ENCODE measurements at places on chromosomes 5 and 9.

GRCh38 chr5:1255081-1255561 is 29.9 kb downstream of the SLC6A18 start:
- no peak for DNase-seq

DNA sequence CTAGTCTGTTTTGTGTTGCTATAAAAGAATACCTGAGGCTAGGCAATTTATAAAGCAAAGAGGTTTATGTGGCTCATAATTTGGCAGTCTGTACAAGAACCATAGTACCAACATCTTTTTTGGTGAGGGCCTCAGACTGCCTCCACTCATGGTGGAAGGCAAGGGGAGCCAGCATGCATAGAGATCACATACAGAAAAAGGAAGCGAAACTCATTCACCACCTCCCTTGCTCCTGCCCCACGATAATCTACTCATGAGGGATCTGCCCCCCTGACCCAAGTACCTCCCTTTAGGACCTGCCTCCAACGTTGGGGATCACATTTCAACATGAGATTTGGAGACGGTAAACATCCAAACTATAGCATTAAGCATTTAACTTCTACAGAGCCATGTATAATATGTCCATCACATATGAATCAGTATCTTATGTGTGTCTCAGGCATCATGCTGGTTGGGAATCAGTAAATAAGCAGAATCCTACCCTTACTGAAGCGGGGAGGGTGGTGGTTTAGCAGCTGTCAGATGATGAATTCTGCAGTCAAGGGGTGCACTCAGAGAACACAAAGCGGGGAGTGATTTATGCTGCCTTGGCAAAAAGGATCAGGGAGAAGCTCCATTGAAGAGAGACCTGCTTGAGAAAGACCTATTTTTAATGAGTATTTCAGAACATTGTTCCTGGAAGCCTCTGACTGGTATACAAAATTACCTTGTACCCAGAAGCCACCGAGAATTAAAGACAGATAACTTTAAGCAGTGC is 34.8 kb downstream of the HMGXB3 start:
- no peak for DNase-seq

GRCh38 chr5:57055731-57056130 is 103.8 kb upstream of the MIER3 start:
- no peak for DNase-seq

DNA sequence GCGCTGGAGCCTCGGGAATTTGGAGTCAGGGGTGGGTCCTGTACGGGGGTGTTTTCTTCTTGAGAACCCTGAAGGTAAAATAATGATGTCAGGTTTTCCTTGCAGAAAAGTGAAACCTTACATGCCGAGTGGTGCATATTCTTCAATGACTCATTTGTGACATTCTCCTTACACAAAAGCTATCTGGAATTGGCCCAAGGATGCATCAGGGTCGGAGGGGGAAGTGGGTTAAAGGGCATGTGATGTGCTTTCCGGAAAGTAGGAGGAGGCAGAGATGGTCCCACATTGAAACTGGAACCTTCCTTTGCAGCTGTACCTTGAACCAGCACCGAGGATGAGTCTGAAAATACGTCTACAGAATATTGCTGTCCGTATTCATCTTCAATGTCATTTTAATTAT is 411.2 kb upstream of the IRX4 start:
- no peak for DNase-seq

DNA sequence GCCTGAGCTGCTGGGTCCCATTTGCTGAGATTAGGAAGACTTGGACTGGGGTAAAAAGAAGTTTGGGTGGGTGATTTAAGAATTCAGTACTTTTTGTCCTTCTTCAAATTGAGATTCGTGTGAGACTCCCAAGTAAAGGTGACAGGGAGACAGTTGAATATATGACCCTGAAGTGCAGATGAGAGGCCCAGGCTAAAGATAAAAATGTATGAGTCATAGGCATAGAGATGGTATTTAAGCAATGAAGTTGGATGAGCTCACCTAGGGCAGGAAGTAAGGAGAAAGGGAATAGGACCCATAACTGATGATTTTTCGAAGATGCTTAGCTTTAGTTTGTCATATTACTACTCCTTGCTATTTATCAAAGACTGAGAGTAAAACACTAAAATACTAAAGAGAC is 255.9 kb upstream of the ADRA1B start:
- no peak for DNase-seq

DNA sequence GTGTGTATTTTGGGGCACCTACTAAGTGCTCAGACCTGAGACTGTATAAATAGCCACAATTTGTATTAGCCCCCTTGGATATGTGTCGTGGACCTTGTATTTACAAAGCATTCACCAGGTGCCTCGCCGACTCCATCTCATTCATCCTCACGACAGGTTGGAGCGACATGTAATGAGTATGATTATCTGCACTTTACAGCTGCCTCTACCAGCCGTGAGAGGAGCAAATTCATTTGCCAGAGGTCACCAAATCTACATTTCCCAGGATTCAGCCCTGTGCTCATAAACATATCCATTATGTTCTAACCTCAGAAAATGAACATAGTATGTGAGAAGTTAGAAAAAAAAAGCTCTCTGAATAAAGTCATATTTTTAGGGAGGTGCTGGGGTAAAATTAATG is 167.4 kb downstream of the ZDHHC21 start:
- no peak for DNase-seq

DNA sequence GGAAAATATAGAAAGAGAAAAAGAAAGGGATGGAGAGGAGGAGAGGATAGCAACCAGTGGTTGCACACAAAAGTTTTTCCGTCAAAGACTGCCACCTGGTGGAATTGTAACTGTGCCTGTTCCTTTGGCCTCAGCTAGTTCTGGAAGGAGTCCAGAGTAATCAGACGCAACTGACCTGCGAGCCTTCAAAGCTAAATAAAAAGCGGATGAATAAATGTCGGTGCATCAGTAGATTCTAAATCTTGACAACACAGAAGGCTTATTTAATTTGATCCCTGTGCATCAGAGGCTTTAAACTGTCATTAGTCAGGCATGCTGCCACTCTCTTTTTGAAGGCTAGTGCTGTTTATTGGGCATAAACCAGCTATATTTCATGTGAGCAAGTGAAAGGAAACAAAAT is 132.9 kb upstream of the ACO1 start:
- peak; percentile 17 for DNase-seq

DNA sequence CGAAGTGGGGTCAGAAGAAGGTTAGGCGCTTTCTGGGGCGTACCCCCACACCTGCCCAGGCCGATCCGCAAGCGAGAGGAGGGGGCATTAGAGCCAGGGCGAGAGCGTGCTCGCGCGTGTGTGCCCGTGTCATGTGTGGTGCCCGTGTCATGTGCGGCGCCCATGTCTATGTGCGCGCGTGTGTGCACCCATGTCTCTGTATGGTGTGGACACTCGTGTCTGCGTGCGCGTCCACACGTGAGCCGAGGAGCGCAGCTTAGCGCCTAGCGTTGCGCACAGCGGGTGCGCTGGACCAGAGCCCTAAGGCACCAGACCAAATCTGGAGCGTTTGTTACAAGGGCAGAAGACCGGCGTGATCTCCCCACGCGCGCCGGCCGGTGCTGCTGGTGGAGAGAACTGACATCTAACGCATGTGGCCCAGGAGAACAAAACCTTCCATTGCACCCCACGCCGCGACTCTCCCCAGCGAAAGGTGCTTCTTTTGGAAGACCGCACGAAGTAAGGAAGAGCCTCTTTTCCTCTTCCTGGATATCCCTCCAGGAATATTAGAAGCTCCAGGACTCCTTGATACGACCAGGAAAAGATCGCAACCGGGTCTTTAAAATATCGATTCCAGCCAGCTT is 644 bp downstream of the NIM1K start:
- DNase-seq, result no peak

DNA sequence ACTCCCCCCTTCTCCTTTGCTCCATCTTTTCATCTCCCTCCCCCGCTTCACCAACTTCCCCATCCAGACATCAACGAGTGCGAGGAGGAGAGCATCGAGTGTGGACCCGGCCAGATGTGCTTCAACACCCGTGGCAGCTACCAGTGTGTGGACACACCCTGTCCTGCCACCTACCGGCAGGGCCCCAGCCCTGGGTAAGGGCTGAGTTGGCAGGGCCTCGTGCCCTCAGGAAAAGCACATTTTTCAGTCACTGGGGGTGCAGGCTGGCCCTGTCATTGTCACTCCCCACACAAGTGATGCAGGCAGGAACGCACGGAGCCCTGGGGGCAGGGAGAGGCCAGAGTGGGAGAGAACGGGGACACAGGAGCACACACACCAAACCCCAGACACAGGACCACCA is 12.4 kb upstream of the ASS1 start:
- no peak for DNase-seq

DNA sequence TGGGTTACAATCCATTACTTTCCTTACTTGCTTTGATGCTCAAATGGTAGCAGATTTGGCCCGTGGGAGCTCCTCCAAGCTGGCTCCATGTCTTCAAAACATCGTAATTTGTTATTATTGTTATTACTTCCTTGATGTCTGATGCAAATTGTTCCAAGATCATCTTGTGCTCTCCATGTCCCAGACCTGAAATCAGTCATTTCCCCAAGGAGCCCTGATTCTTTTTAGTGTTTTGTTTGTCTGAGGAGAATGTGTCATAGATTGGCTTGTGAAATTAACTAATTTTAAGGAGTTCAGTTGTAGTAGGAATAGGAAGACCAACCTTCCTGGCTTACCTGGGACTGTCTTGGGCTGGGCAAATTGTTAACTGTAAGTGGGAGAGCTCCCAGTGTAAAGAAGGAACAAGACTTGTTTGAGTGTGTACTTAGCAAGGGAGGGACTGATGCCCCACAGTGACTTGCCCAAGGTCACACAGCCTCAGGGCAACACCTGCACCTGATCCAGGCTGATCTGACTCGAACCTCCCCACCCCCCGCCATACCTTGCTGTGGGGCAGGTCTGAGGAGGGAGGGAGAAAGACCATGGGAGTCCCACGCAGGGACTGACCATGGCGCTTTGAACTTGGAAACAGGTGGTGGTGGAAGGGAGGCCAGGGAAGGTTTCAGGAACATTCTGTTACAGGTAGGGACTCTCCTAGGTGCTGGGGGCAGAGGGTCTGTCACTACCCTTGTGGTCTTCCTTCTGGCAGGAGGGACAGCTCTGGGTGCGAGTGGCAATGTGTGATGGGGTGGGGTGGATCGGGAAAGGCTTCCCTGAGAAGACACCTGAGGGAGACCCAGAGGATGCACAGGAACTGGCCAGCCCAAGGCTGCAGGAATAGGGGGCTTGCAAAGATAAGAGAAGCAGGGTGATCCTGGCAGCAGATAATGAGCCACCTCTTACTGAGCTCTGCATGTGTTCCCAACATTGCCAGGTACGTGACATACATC is 2.7 kb upstream of the BICD2 start:
- DNase-seq, result no peak

DNA sequence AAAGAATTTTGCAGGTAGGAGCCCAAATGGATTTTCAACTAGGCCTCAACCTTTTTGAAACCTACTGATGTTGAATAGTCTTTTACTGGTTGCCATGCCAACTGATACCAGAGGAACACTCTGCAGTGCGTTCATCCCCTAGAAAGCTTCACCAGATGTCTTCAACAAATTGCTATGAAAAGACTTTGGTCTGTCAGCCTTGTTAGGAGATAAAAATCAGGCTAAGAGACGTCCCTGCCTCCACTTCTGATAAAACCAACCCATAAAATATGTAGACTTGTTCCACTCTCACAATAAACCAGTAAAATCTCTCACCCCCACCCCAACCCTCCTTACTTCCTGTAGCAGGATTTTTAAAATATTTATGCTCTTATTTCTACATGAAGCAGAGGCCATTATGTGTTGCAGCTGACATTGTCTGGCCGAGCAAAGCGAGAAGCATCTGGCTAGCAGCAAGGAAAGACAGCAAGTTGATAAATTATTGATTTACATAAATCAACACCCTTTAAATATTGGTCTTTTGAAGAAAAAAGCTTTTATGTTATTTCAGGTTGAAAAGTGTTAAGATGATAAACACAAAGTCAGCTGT is 428.7 kb downstream of the ISL1 start:
- no peak for DNase-seq

GRCh38 chr5:149646564-149646963 is 65.3 kb downstream of the ARHGEF37 start:
- DNase-seq, result no peak

DNA sequence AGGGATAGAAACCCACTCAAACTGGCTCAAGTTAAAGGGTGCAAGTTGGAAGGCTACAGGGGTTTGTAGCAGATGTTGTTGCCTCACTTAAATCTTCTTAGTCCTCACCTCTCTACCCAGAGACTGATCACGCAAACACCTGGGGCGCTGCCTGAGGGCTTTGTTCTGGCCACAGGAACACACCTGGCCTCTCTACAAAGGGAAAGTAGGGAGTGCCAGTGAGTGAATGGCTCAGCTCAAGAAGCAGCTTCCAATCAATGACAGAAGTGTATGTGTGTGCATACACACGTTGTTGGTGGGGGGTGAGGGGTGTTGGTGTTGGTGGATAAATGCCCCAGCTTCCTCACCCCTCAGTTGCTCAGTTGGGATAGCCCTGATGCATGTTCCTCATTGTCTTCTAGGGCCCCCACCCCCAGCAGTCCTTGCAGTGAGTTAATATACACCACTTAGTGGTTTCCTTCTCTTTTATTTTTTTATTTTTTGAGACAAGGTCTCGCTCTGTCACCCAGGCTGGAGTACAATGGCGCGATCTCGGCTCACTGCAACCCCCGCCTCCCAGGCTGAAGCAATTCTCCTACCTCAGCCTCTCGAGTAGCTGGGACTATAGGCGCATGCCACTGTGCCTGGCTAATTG is 30.6 kb upstream of the CTNNA1 start:
- DNase-seq, result no peak

GRCh38 chr5:136027311-136027710 is 1.5 kb upstream of the TGFBI start:
- no peak for DNase-seq

- DNase-seq, result no peak
Measured at GRCh38 chr9:133604856-133605255, 4.3 kb downstream of the FAM163B start.

- DNase-seq, result no peak
Measured at GRCh38 chr5:117587111-117587510, 1012.5 kb upstream of the SEMA6A start.

DNA sequence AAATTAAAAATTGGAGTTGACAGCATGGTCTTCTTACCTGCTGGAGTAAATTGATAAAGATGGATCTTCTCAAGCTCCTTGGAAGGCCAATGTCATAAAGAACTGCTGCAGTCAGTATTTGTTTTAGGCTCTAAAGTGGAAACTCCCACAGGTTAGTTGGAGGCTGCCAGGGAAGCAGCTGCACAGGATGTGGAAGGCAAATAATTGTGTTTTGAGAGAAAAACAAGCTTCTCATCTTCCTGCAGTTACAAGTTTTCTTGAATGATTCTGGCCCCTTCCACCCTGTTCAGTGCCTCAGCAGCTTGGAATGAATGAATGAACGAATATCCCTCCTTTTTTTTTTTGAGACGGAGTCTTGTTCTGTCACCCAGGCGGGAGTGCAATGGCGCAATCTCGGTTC is 13.9 kb downstream of the MROH2B start:
- DNase-seq, result no peak

All from fibroblast of the conjunctiva (primary cell).